Spinal cord (tissue), 10 donors: ENCODE measurements at places on chromosomes 6 and 20.

DNA sequence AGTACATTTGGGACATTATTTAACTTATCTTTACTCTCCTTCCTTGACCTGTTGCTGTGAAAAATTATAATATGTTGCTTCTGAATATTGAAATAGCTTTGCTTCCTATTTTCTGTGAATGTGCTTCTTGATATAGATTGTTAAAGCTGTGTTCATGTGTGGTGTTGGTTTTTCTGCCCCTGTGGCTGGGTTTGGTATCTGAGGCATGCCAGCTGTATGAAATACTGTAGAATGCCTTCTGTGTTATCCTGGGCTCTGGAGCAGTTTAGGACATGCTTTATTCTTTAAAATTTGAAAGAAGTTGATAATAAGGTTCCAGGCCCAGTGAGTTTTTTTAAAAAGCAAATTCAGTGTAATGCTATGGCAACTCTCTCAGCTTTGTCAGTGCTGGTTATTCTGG, 71.7 kb downstream of the HIVEP1 start:
- DNase-seq = no peak

DNA sequence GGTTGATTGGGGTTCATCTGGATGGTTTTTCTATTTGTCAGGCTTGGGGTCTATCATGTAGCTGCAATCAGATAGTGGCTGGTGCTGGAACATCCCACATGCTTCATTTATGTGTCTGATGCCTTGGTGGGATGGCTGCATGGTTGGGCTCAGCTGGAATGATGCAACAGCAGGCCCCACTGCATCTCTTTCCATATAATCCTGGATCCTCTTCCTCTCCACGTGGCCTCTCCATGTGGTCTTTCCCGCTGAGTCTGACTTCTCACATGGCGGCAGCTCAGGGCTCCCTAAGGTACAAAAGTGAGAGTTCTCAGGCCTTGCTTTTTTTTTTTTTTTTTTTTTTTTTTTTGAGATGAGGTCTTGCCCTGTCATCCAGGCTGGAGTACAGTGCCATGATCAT, 65.0 kb upstream of the SUPT3H start:
- DNase-seq = no peak

GRCh38 chr20:44650771-44651433, 597 bp downstream of the ADA start:
- DNase-seq = peak; percentile 17

- DNase-seq = no peak
These were observed 147.4 kb upstream of the RNF24 start for GRCh38 chr20:4162766-4163165.

DNA sequence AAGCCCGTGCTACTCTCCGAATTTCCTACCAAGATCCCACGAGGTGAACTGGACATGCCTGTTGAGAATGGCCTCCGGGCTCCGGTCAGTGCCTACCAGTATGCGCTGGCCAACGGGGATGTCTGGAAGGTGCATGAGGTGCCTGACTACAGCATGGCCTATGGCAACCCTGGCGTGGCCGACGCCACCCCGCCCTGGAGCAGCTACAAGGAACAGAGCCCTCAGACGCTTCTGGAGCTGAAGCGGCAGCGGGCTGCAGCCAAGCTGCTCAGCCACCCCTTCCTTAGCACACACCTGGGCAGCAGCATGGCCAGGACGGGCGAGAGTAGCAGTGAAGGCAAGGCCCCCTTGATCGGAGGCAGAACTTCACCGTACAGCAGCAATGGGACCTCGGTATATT, 8.0 kb upstream of the FAM83D start:
- no peak for DNase-seq

DNA sequence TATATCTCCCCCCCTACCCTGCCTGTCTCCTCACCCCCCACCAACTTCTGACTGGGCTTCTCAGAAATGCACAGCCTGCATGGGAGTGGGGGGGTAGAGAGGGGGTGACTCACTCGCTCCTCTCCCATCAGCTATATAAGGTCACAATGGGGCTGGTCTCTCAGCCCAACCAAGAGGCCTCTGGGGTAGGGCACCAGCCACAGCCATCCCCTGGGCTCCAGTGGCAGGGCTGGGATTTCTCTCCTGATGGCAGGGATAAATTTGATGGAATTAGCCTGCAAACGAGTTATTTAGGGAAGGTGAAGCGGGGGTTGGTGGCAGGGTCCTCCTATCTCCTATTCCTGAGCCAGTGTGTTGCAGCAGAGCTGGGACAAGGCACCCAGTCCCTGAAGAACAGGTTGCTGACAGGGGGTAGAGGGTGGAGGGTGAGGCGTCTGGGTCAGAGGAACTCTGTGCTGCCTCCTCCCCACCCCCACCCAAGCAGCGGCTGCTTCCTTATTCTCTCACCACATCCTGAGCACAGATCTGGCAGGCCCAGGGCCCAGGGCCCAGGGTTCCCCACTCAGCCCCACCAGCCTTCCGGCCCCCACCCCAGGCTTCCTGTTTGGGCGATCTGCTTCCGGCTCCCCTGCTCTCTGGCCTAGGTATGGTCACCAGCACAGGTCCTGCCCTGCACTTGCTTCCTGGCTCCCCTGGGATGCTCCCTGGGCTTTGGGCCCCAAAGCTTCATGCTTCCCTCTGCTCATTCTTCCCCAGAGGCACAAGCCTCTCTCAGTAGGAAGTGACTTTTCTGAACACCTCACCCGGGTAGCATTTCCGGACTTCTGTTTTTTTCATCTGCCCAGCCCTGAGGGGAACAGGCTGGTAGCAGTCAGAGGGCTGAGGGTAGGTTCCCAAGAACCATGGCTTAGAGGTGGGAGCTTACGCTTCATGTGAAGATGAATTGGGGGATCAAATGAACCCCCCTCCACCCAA, 4.0 kb downstream of the PPP1R18 start:
- no peak for DNase-seq

DNA sequence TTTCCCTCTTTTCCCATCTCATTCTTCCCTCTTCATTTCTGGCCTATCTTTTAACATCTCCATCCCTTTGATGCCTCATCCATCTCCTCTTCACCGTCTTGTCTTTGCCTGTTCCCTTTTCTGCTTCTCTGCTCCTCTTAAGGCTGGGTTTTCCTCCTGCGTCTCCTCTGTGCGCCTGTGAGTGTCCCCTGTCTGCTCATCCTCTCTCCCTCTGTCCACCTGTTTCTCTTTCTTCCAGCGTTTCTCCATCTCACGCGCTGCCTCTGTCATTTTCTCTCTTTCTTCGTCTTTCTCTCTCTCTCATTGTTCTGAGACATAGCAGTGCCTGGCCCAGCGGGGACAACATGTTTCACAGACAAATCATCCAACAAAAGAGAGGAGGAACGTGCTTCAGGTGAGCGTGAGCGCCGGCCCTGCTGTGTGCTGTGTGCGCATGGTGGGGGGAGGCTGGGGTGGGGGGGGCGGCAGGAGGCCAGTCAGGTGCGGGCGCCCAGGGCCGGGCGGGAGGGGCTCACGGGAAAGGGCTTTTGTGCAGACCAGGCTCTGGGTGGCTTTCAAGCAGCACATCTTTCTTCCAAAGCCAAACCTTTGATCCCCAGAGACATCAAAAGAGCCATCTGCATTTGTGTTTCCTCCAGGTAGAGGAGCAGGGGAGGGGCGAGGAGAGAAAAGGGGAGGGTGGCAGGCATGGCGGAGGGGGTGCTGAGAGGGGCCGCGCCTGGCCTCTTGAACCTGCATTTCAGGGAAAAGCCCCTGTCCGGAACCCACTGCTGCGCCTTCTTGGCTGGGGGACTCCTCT, 121.3 kb downstream of the VEGFA start:
- DNase-seq = no peak
